ENCODE measurements at places on chromosomes 12 and 14. TPM values are rescaled to one million over a fixed set of nuclear protein-coding genes. Genes with fewer than 3 reads are reported as not detected.

GRCh38 chr14:90778571-90779255 lies 37.5 kb downstream of the TTC7B start:
- no peak for DNase-seq

- no peak for DNase-seq
These were observed 55.3 kb downstream of the DERA start for GRCh38 chr12:15966426-15966825.

- DNase-seq, result no peak
These were observed 313.0 kb downstream of the NAV3 start for GRCh38 chr12:78143717-78144116.

DNA sequence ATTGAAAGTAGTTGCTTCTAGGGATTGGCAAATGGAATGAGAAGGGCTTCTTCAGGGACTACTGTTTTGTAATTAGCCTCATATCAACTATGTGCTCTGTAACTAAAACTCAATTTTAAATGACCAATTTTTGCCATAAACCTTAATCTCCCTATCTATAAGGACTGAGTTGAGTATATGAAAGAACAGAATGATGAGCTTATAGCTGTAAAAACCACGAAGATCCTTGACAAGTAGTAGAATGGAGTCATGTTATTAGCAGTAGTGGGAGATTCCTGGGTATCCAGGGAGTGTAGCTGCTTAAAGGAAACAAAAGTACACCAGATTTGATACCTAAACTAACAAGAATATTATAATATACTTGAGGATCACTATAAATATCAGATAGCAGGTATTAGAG lies 28.0 kb downstream of the LGALS3 start:
- DNase-seq, result no peak

GRCh38 chr12:89075880-89076540 lies 276.3 kb downstream of the DUSP6 start:
- DNase-seq, result no peak

DNA sequence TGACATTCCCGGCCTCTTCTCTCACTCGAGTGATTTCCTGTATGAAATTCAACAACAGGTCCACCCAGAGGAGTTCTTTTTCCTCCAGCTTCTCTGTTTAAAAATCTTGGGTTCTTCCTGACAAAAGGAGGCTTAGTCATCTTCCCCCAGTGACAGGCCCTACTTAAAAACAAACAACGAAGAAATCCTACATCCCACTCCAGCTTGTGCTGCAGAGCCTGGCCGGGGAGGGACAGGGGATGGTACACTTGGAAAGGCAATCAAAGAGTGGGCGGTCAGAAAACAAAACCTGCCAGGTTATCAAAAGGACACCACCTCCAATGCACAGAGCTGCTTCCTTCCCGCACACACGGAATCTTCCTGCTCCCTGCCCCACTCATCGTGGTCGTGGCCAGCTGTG lies 101.3 kb downstream of the CACNA1C start:
- DNase-seq, result no peak

DNA sequence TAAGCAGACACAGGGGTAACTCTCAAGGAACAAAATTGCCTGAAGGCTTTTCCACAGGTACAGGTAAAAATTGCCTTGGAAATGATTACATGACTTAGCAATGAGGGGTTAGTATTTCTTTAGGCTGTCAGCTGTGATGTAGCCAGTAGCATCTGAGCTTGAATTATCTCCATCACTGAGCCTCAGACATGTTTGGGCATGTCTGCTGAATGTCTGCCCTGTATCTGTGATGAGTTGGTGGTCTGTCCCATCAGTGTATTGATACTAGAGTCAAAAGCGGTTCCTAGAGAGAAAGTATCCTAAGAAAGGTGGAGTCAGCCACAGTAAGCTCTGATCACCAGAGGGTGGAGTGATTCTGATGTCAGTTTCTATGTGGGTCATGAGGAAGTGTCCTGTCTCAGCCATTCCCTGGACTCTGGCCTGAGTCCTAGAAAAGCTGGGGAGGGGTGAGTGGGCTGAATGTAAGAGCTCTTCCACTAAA lies 16.3 kb downstream of the AKAP6 start:
- no peak for DNase-seq

DNA sequence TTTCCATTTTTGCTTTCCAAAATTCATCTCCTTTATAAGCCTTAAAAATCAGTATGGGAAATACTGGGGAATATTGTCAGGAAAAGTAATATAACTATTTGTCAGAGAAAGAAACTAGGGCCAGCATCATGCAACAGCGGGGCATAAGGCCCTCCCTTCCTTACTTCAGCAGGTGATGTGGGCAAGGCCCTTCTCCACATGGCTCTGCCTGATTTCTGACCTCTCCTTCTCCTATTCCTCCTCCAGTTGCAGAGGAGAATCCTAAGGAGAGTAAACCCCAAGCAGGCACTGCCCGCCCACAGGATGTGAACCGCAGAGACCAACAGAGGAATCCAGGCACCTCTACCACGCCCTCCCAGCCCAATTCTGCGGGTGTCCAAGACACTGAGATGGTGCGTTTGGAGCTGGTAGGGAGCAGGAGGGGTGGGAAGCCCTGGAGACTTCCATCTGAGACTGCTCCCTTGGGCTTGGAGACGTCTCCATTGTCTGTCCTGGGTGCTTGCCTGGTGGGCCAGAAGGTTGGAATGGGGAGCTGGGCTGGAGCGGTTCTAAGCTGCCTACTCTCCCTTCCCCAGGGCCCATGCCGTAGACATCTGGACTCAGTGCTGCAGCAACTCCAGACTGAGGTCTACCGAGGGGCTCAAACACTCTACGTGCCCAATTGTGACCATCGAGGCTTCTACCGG lies 2.7 kb upstream of the SOAT2 start:
- no peak for DNase-seq

DNA sequence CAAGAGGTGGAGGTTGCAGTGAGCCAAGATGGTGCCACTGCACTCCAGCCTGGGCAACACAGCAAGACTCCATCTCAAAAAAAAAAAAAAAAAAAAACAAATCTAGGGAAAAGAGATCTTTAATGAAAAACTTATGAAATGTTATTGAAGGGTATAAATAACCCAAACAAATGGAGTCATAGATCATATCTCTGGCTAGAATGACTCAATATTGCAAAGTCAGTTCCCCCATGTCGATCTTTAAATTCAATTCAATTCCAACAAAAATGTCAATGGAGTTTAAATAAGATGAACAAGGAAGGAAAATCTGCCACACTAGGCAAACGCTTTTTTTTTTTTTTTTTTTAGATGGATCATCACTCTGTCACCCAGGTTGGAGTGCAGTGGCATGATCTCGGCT lies 78.7 kb downstream of the R3HDM2 start:
- no peak for DNase-seq

- DNase-seq, result no peak
These were observed 15.4 kb upstream of the YY1 start for GRCh38 chr14:100223332-100224201.

GRCh38 chr14:86997271-86997670 lies 995.7 kb downstream of the GALC start:
- no peak for DNase-seq

DNA sequence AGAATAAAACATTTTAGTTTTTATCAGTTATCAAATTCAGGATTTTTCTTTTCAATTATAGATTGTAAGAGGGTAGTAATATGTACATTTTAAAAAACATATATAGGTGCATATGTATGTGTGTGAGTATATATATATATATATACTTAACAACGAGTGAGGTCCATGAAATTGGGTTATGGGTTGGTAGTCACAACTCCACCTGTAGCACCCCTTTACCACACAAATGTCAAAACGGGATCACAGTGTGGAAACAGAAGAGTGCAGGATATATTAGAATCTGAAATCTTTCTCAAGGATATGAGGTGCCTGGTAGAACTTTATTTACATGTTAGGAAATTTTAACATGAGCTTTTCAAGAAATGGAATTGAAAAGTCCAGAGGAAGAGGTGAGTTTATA lies 31.3 kb downstream of the MIA2 start:
- no peak for DNase-seq

GRCh38 chr14:24366721-24367513 lies 1.1 kb upstream of the NFATC4 start:
- DNase-seq, result peak; percentile 98

- peak; percentile 90 for DNase-seq
These were observed 7.3 kb downstream of the MSI1 start for GRCh38 chr12:120361506-120362208.

GRCh38 chr14:60250257-60251035 lies 1.4 kb downstream of the PPM1A start:
- DNase-seq, result peak; percentile 59

DNA sequence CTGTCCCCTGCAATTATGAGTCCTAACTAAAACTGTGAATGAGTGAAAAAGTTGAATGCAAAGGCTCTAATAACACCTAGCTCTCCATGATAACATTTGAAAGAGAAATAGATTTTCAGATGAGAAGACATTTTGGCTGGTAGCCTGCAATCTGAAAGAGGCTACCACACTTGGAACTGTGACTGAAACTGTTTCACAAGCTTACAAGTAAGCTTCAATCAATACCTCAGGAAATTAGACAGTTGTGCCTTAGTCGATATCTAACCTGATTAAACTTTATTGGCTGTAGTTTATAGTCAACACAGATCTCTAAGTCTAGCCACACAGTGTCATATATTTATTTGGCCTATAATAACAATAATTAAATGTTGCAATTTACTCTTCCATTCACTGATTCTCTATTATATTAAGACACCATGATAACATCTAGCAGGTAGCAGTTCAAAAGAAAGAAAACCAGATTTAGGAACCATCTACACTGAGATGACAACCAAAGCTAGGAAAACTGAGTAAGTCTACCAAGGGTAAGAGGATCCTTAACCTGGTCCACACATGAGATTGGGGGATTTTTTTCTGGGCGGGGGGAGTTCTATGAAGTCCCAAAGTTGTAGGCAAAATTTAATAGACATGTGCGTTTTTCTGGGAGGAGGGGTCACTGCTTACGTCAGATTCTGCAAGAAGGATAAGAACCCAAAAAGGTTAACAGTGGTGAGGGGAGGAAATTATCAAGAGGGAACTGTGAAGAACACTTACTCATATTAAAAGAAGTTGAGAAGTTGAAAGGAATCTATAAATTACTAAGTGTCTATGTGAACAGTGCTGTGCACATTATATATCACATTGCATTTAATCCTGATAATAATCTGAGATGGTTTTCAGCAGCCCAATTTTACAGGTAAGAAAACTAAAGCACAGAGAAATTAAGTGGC lies 65.8 kb downstream of the NUMB start:
- DNase-seq, result no peak

- no peak for DNase-seq
These were observed 38.1 kb downstream of the SYNE3 start for GRCh38 chr14:95478309-95478708.

GRCh38 chr14:95349241-95349640 lies 29.5 kb upstream of the CLMN start:
- no peak for DNase-seq

DNA sequence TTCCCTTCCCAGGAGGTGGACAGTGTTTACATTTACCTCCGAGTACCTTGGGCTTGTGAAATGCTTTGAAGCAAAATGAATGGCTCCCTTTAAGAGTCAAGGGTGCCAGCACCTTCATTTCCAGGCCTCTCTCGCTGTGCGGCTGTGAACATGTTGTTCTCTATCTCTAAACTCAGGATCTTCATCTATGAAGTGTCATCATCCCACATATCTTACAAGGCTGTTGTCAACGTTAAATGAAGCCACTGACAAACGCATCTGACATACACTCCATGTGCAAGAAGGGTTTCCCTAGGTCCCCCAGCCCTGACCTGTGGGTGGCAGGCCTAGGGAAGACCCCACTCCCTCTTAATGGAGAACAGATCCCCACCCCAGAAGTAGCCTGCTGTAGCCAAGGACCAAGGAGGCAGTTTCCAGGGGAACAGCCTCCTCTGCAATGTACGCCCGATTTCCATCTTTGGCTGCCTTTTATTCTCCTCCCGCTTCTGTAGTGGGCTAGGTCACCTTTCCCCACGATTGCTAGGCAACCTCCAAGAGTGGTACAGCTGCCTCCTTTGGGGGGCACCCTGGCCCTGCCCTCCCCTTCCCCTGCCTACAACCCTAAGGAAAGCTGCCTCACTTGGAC lies 7.6 kb downstream of the ACTN1 start:
- no peak for DNase-seq

DNA sequence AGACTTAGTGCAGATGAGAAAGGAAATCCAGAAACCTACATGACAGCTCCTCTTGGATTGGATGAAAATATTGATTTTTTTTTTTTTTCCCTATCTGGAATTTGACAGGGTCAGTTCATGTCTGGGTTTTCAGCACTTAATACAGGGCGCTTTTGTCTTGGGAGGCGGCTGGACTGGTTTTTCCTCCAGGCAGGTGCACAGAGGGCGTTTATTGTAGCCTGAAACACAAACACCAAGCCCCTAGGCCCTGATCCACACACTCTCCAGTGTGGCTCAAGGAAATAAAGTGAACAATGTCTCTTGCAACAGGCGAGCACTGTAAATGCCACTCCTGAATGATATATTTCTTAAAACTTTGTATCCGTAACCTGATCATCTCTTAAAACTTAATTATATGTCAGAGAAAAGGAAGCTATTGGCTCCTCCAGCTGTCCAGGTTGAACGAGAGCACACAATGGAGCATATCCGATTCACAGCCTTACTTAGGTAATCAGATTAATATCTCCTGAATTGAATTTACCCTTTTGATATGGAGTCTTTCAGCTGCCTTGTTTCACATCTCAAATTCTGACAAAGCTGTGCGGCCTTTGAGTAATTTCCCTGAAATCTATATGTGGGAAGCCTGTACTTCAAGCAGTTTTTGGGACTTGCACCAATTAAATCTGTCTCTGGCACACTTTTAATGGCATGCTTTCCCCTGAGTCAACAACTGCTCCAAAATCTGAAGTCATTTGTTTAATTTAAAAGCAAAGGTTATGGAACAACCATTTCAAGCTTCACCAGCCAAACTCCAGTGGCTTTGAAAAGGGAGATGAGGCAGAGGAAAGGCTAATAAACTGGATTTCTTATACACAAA lies 485.7 kb downstream of the ZFP36L1 start:
- peak; percentile 61 for DNase-seq

- no peak for DNase-seq
These were observed 72.9 kb downstream of the PPP2R5C start for GRCh38 chr14:101834397-101834796.

DNA sequence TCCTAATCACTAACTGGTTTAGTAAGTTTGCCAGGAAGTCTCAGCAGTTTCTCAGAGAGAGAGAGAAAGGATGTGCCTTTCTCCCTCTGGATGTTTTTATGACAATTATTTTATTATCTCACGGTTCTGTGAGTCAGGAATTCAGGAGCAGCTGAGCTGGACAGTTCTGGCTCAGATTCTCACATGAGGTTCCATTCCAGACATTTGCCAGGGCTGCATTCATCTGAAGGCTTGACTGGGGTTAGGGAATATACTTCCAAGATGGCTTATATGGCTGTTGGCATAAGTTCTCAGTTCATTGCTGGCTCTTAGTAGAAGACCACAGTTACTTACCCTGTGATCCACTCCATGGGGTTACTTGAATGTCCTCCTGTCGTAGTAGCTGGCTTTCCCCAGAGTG lies 101.2 kb upstream of the ATF7IP start:
- no peak for DNase-seq

The C1QL4 gene
- 1.2 TPM for polyA plus RNA-seq

The KIF5A gene
- polyA plus RNA-seq, result 0.42 TPM

The IL26 gene
- polyA plus RNA-seq, result not detected

The HOXC11 gene
- polyA plus RNA-seq, result 2.1 TPM

The SYCP3 gene
- 1.2 TPM for polyA plus RNA-seq

The SLCO1A2 gene
- 0.32 TPM for polyA plus RNA-seq

The ESRRB gene
- polyA plus RNA-seq, result 6.9 TPM

The SLC5A8 gene
- polyA plus RNA-seq, result 33.1 TPM

The KCNA5 gene
- polyA plus RNA-seq, result 1.9 TPM

The KIF26A gene
- 6.4 TPM for polyA plus RNA-seq

The KLRG1 gene
- polyA plus RNA-seq, result 3.1 TPM

The GUCY2C gene
- polyA plus RNA-seq, result 1.1 TPM

The SYT1 gene
- 21.7 TPM for polyA plus RNA-seq

Data from left kidney (tissue), 8 donors.